Stimulated activated CD4-positive, alpha-beta T cell treated with anti-CD3 and anti-CD28 coated beads, Interleukin-4, amount 100 ng/mL, for 1 hour (primary cell): ENCODE measurements at places on chromosomes 1 and 21.

DNA sequence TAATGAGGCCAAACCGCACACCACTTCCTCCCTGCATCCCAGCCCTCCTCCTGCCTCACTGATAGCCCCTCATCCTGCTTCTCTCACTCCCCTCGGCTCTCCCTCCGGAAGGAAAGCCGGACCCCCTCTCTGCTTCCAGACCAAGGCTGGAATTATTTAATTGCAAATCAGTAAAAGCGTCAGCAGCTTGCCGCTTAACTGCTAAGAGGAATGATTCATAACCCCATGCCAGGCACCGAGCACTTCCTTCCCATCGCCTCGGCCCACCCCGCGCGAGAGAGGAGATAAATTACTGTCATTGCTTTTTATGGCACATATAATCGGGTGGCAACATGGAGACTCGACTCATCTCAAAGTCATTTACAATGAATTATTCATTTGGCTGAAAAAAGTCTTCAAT is 77.3 kb downstream of the UBIAD1 start:
- DNase-seq = no peak

GRCh38 chr1:165854101-165854845 is 26.9 kb downstream of the UCK2 start:
- DNase-seq = no peak

DNA sequence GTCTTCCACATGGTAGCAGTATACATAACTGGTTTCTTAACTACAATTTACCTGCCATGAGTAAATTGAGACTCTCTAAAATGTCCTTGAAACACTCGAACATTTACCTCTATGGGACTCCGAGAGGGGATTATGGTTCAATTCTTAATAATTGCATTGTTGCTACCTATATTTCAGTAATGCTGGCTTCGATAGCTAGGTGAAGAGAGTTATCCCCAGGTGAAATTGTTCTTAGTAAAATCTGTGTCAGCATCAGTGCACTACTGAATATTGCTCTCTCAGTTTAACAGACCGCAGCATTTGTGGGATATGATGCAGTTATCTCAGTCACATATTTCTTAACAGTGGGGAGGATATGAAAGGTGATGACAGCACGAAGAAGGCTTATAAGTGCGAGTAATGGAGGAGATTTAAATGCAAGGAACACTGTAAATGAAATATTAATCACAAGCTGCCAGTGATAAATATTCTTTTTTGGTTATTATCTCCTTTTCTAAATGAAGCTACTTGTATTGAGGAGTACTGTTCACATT is 801.9 kb downstream of the BRINP3 start:
- no peak for DNase-seq

- no peak for DNase-seq
These were observed 114.5 kb upstream of the PLPPR5 start for GRCh38 chr1:99119188-99119587.

DNA sequence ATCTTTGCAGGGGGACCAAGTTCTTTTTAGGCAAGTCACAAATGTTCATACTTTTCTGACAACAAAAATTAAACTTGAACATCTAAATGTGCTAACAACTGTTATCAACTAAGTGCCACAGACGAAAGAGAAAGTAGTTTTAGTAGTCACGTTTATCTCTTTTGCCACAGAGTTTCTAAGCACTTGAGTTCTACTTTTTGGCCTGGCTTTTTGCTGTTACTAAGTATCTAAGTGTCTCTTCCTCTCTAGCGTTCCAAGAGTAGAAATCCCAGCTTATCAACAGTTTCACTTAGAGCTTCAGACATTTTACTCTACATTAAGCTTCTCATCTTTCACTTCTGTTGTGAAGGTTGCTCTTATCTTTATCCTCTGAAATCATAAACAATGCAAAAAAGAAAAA is 34.2 kb downstream of the GATAD2B start:
- DNase-seq = no peak

- DNase-seq = no peak
These were observed 26.7 kb downstream of the RC3H1 start for GRCh38 chr1:173995475-173995874.

GRCh38 chr1:21139601-21140000 is 37.1 kb downstream of the EIF4G3 start:
- no peak for DNase-seq

DNA sequence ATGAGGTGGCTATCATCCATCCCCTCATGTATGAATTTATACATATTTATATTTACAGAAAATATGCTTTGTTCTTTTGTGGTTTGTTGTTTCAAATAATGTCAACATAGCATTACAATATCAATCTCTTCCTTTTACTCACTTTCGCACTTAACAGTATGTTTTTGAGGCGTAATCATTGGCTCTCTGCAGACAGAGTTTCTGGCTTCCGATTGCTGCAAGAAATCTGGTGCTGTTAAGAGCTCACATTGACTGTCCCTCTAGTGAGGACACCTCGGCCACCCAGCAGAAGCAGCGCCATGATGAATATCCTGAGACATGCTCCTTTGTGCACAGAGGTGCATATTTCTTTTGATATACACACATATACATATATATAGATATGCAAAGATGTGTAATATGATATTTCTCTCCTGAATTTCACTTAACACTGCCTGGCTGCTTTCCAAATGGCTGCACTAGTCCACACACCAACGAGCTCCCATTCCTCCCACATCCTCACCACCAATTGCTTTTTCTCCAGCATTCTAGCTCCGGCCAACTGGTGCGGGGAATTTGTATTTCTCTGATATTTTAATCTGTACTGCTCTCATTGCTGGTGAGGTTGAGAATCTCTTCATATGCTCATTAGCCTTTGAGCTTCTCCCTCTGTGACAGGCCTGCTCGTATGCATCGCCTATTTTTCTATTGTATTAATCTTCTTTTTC is 248.4 kb downstream of the SIPA1L2 start:
- no peak for DNase-seq

DNA sequence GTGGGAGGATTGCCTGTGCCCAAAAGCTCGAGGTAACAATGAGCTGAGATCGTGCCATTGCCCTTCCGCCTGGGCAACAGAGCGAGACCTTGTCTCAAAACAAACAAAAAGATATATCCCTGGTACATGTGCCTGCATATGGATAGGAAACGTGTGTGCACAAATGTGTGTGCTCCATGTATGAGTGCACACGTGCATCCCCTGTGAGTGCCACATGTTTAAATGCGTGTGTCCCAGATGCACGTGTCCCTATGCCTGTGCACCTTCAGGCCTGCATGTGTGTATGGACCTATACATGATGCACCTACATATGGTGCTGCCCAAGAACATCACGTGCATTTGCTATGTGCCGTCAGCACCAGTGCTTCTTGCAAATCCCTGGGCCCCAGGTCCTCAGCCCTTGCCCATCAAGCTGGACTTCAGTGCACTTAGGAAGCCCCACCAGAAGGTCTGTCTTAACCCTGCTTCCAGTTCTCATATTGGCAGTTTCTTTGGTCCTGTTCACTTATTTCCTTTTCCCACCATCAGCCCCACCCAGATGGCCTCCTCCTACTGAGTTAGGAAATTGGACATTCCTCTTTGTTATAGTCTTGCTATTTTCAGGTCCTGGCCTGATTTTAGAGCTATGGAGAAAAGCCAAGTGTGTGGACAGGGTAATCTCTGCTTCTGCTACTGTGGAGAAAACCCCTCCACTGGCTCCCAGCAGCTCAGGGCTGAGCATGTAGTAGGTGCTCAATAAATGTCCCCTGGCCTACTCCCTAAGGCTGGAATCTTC is 15.4 kb downstream of the TIE1 start:
- DNase-seq = no peak

DNA sequence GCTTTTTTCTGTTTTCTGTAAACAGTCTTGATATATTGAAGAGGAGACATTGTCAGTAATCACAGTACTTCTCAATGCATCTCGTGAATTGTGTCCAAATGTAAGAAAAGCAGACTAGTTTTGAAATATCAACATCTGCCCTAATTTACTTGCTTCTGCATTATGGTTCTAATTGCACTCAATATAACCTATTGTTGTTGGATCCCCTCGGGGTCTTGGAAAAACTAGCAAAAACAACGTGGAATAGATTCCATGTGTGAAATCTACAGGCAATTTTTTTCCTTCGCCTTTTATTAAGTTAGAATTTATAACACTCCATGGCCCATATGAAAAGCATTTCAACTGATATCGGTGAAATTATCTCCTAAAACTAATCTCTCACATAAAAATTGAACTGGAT is 236.5 kb downstream of the TTLL7 start:
- no peak for DNase-seq

GRCh38 chr1:220843481-220844011 is 35.7 kb upstream of the HLX start:
- DNase-seq = no peak

- DNase-seq = no peak
These were observed 28.4 kb downstream of the PARK7 start for GRCh38 chr1:7989762-7990428.

DNA sequence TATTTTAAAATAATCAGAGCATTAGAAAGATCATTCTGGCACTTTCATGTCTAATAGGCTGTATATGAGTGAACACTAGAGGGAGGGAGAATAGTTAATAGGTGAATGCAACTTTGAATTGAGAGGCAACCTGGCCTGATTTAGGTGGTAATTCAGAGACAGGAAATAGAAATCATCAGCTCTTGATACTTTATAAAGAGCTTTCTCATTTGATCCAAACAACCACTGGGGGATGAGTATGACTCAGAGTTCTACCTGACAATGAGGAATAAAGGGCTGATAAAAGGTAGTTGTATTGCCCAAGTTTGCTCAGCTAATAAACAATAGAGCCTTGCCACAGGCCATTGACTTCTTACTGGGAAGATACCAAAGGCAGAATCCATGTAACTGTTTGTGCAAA is 5.2 kb upstream of the FAM89A start:
- DNase-seq = no peak

- no peak for DNase-seq
These were observed 131.2 kb upstream of the UBE2U start for GRCh38 chr1:64072089-64072793.

DNA sequence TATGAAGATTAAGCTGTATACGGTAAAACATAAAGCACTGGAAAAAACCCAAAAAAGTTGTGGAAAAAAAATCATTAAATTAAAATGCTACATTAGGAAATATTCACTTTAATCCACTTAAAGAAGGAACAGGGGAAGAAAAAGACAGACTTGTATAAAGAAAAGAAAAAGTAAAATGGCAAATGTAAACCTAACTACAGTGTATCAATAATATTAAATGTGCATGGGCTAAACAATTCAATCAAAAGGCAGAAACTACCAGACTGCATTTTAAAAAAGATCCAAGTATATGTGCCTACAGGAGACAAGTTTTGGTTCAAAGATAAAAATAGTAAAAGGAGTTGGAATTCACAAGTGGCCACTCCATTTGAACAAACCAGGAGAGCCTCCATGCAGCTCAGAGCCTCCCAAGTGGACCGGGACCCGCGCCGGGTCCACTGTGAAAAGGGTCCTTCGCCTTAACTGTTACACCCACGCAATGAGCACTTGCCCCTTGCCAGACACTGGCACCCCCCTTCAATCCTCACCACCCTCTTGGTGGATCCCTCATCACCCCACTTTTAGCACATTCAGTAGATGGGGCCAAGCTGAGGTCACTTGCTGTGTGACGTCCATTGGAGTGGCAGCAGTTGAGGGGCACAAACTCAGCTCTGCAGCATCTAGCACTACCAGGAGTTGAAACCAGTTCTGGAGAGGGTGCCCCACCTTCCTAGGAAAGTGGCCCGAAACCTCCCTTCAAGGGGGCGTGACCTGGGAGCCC is 898 bp downstream of the C1orf174 start:
- no peak for DNase-seq

DNA sequence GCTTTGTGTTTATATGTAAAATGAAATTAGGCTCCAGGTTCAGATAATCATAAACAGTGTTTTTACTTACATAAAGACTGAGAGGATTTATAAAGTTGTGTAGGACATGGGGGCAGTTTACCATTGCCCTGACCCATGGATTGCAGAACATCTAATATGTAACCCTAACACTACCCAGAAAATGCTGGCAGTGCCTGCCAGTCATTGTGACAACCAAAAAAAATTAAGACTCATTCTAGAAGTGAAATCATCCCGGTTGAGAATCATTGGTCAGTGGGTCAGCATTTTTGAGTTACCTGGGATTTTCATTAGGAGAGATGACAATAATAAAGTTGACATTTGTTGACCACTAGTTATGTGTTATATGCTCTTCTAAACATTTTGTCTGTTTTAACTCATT is 31.2 kb upstream of the THEM4 start:
- DNase-seq = no peak

DNA sequence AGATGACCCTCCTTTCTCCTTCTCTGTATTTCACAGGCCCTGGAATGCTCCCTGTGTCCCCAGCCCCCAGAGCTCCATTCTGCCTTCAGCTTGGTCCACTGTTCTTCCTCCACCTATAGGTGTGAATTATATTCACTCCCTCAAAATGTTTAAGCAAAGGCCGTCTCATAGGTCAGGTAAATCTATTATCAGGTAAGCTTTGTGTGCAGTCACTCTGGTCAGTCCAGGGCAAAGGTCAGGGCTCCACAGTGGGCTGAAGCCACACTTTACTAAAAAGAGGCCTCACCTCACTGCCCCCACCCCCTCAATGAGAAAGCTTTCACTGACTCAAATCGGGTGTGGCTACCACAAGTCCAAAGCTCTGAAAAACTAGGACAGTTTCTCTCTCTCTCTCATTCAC is 65.9 kb downstream of the DNTTIP2 start:
- no peak for DNase-seq

GRCh38 chr1:48196237-48196636 is 26.3 kb upstream of the SLC5A9 start:
- DNase-seq = no peak

DNA sequence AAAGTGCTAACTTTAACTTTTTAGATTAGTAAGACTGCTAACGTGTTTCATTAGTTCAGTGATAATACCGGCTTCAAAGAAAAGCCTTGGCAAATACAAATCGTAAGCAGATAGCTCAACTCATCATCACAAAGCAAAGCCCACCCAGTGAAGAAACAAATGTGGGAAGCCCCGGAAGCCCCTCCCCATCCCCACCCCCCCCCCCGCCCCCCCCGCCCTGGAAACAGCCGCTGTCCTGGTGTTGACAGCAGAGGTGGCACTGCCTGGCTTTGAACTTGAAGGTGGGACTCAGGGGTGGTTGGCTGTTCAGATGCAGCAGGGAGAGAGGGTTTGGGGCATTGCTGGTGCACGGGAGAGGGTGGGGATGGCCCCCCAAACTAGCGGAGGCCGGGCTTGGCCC is 14.1 kb downstream of the PDXK start:
- no peak for DNase-seq

DNA sequence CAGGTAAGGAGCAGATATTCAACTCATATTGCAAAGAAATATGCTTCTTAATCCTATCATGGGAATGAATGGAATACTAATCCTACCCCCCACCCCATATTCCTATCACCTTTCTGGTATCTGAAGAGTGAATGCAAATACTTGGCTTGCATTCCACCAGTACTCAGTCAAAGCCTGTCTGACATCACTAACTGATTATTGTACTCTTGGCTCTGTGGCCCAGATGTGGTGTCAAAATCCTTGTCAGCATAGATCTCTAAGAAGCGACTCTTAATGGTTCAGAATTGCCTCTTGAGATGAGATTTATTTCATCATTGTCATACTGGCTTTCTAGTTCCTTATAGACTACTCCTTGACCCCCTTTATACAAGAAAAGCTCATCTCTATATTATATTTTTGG is 604.6 kb downstream of the ADGRL2 start:
- DNase-seq = no peak
